ENCODE measurements at places on chromosomes 4 and X.

GRCh38 chr4:118762155-118762554 is 73.8 kb downstream of the SEC24D start:
- no peak overlapping the region for H3K4me3 ChIP-seq
- no peaks in the 10 kb centered on the region for H3K27me3 ChIP-seq
- DNase-seq, result no peak

- H3K4me3 ChIP-seq, result no peak overlapping the region
- H3K27me3 ChIP-seq, result peaks cover 31% of the 10 kb centered on the region
- no peak overlapping the region for H3K27ac ChIP-seq
- no peaks in the 10 kb centered on the region for H3K36me3 ChIP-seq
- H3K4me1 ChIP-seq, result no peaks in the 10 kb centered on the region
Observed at GRCh38 chr4:6331018-6331417, 61.4 kb downstream of the WFS1 start.

GRCh38 chrX:111585337-111585736 is 73.9 kb downstream of the SERTM2 start:
- DNase-seq, result no peak
- no peak overlapping the region for H3K4me3 ChIP-seq
- no peak overlapping the region for H3K27ac ChIP-seq
- H3K4me1 ChIP-seq, result peaks cover 13% of the 10 kb centered on the region

DNA sequence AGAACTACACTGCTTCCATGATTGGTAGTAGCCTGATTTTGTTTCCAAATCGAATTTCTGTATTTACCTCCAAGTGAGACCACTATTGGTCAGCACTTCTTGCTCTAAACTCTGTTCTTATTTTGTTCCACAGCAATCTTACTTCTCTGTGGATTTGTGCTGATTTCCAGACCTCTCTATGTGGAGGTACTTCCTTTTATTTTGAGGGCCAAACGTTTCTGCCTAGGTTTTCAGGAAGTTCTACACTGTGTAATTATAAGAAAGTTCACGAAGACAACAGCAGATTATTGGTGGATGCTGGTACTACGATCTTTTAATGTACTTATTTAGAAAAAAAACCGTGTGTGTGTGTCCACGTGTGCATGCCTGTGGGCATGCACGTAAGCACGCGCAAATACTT is 46.7 kb downstream of the DTHD1 start:
- H3K27ac ChIP-seq, result no peak overlapping the region
- H3K4me3 ChIP-seq, result no peak overlapping the region
- no peak for DNase-seq
- H3K4me1 ChIP-seq, result peaks cover 2% of the 10 kb centered on the region
- no peaks in the 10 kb centered on the region for H3K36me3 ChIP-seq

DNA sequence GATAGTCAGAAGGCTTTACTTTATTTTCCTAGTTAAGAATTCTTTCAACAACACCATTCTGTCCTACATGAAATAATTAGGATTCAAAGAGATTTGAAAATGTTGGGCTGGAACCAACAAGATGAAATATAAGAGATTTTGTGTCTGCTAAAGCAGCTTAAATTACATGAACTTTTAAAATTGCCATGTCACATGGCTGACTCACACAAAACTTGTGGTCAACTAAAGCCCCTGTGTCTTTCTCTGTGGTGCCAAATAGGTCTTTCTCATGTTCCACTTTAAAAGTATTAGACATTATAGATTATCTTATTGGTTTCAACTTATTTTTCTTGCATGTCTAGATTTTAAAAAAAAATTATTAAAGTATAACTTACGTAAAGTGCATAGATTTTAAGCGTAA is 60.8 kb upstream of the FHL1 start:
- no peak overlapping the region for H3K27ac ChIP-seq
- DNase-seq, result no peak
- no peaks in the 10 kb centered on the region for H3K27me3 ChIP-seq
- H3K4me3 ChIP-seq, result no peak overlapping the region
- H3K4me1 ChIP-seq, result no peaks in the 10 kb centered on the region
- H3K36me3 ChIP-seq, result no peaks in the 10 kb centered on the region

- DNase-seq, result no peak
- peaks cover 2% of the 10 kb centered on the region for H3K4me1 ChIP-seq
- no peak overlapping the region for H3K27ac ChIP-seq
- H3K27me3 ChIP-seq, result no peaks in the 10 kb centered on the region
- no peak overlapping the region for H3K4me3 ChIP-seq
- no peaks in the 10 kb centered on the region for H3K36me3 ChIP-seq
Observed at GRCh38 chrX:111778591-111778990, 97.4 kb upstream of the TRPC5OS start.

- peaks cover 19% of the 10 kb centered on the region for H3K4me1 ChIP-seq
- H3K4me3 ChIP-seq, result no peak overlapping the region
- H3K27ac ChIP-seq, result no peak overlapping the region
Observed at GRCh38 chrX:131944936-131945902, 77.9 kb upstream of the STK26 start.

Data from mesothelial cell of epicardium (in vitro differentiated cells).